ENCODE measurements at places on chromosomes 12 and 14. TPM values are rescaled to one million over a fixed set of nuclear protein-coding genes. Genes with fewer than 3 reads are reported as not detected.

DNA sequence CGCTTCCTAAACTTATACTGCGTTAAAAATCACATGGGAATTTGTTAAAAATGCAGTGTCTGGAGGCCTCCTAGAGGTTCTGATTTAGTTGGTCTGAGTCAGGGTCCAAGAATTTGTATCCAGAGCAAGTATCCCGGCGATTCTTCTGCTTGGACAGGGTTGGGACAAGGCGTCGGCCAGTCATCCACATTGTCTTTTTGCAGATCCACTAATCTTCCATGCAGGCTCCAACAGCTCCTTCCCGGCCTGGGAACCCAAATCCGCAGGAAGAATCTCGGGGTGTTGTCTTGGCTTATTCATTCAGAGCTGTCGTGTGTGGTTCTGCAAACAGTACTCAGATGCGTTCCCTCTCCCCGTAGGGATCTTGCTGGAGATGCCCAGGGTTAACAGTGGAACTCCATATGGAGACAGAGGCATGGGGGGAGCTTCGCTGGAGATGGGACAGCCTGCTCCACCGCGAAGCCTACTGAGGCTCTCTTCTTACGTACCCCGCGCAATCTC is 25.3 kb downstream of the GPRC5D start:
- DNase-seq = no peak

- DNase-seq = no peak
Observed at GRCh38 chr12:63292471-63293221, 141.6 kb upstream of the AVPR1A start.

- no peak for DNase-seq
Observed at GRCh38 chr12:70338531-70338930, 27.6 kb upstream of the KCNMB4 start.

The TMEM63C gene
- not detected for total RNA-seq
